Stimulated activated CD8-positive, alpha-beta memory T cell treated with anti-CD3 and anti-CD28 coated beads, Interleukin-15, amount 100 ng/mL, for 24 hours (primary cell): ENCODE measurements at places on chromosomes 7 and 10.

GRCh38 chr10:24722131-24722675, 1.5 kb downstream of the ARHGAP21 start:
- DNase-seq = no peak

DNA sequence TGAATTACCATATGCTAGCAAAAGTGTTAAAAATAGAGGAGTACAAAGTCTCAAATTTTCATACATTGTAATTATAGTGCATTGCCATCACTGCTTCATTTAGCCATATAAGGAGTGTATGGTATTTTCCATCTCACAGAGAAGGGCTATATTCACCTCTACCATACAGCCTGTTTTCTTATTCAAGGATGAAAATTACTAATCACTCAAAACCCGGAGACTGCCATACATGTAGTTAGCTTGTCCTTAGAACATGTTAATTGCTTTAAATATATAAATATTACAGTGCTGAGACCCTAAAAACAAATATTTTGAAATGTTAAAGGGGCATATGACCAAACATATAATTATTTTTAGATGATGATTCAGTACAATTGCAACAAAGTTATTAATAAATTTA, 49.4 kb downstream of the CPEB3 start:
- no peak for DNase-seq

DNA sequence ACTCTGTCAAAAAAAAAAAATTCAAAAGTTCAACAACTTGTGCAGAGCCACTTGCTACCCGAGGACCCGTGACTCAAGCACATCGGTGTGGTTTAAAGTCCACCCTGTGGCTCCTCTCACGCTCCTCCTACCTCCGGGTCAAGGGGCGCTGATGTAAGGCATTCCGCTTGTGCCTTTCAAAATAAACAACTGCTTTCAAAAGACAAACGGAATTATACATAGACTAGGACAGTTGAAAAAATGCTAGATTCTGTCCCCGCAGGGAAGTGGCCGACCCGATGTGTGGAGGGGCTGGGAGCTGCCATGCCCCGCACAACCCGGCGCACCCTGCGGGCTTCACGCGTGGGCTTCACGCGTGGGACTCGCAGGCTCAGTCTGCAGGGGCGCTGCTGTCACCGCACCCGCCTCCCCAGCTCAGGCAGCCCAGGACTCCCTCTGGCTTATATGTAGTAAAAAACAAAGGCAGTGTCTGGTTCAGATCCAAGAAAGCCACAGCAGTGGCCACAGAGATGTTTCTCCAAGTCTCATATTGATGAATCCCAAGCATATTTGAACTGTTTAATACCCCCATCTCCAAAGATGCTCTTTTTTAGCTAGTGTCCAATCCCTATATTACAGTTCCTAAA, 239.7 kb upstream of the INHBA start:
- DNase-seq = no peak

GRCh38 chr7:51038573-51038972, 255.9 kb upstream of the GRB10 start:
- DNase-seq = no peak

- no peak for DNase-seq
Measured at GRCh38 chr7:107312418-107312817, 143.6 kb downstream of the HBP1 start.

DNA sequence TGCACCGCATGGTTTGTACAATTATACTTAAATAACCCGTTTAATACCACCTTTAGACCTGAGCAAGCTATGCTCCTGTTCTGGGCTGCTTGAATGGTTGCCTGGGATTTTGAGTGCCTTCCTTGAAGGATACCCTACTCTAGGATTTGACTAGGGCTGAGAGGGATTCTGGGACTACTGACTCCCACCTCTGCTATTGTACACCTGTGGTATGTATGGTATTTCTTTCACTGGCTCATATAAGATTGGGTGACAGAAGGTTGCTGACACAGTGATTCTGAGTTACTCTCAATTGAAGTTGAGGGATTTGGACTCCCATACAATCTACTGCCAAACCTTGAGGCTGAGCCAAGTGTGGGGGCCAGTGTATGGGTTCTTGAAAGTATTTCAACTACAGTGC, 494.4 kb upstream of the SEMA3D start:
- DNase-seq = no peak

GRCh38 chr7:137343281-137343841, at the start of gene PTN:
Gene PTN, minus strand, starts transcription at chr7:137343733. Its CDS starts 88,760 bp downstream, at chr7:137254973.
- no peak for DNase-seq

GRCh38 chr7:43782768-43783555, 24.5 kb downstream of the BLVRA start:
- DNase-seq = no peak

GRCh38 chr10:118667732-118668131, 72.3 kb upstream of the PRLHR start:
- DNase-seq = no peak

GRCh38 chr10:18219146-18219545, 78.9 kb downstream of the CACNB2 start:
- no peak for DNase-seq

GRCh38 chr10:26952094-26952493, 91.3 kb upstream of the ABI1 start:
- DNase-seq = no peak

GRCh38 chr7:121083138-121083789, 94.8 kb downstream of the CPED1 start:
- DNase-seq = no peak

- peak; percentile 51 for DNase-seq
Measured at GRCh38 chr10:102835007-102835482, 2.2 kb downstream of the CYP17A1 start.

DNA sequence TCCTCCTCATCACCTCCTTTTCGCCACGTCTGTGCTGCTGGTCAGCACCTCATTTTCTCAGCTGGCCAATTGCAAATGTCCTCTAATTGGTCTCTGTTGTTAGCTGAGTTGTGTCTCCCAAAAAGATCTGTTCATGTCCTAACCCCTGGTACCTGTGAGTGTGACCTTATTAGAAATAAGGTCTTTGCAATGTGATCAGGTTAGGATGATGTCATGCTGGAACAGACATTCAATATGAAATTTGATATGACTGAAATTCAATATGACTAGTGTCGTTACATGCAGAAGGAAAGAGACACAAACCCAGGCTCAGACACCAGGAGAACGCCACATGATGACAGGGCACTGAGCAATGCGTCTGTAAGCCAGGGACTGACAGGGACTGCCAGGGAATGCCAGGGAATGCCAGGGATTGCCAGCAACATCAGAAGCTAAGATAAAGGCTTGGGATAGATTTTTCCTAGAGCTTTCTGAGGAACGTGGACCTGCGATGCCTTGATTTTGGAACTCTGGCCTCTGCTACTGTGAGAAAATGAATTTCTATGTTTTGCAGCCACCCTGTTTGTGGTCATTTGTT, 77.5 kb upstream of the CXCL12 start:
- DNase-seq = no peak

GRCh38 chr10:31219306-31219705, 99.7 kb upstream of the ZEB1 start:
- DNase-seq = no peak

GRCh38 chr7:37434529-37434928, 14.1 kb downstream of the ELMO1 start:
- DNase-seq = no peak

DNA sequence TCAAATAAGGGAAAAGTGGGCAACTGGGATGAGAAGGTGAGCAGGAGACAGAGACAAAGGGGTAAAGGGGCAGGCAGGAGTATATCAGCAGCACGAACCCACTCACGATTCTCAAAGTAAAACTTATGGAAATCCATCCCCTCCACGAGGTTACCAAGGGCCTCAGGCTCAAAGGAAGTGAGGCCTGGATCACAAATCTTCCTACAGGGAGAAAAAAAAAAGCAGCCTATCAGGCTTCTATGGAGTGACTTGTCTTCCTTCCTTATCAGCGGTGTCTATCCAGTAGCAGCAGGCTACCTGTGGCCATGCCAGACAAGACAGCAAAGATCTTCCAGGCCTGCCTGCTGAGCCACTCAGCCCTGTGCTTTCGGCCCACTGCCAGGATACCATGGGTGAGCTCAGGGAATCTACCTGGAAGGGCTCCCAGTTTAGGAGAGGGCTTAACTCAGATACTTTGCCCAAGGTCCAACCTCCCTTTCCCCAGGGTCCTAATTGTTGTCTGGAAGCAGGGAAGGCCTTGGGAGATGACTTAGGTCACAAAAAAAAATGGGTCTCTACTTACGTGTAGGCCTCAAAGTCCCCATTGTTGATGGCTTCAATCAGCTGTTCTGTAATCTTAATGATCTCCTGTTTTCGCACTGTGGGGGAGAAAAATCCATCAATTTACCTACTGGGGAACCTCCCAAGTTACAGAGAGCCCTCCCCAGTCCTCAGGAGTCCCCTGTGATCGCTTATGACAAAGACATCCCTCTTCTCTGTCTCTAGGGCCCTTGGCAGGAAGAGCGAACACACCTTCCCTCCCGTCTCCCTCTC, 5.7 kb upstream of the NDST2 start:
- DNase-seq = no peak

DNA sequence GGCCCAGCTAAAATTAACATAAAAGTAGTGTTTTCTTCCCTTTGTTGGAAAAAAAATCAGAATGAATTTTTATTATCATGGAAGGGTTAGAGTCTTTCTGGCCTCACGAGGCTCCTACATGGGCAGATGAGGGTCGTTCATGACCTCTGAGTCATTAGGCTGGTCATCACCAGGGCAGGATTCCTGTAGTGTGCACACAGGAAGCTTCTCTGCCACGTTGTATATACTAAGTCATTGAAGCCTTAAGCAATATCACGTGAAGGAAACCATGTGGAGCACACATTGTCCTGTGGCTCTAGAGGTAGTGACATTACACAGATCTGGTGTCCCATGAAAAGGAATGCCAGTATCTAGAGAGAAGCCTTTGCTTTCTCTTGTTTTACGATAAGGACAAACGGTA, 84.7 kb upstream of the C1QL3 start:
- no peak for DNase-seq

- no peak for DNase-seq
Measured at GRCh38 chr7:1454542-1454941, 4.7 kb downstream of the MICALL2 start.

DNA sequence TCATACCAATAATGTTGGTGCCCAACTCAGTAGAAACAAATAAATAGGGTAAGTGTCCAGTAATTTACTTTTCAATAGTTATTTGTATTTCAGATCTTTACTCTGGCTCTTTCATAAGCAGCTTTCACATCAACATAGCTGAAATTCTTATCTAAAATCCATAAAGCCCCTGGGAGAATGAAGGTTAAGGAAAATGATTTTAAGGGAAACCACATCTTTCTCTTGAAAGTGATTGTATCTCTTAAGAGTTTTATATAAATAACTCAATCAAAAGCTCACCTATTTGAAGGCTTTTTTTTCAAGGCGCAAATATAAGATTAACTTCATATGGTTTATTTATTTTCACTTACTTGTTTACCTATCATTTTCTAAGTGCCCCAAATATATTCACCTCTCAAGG, 324.4 kb downstream of the HGF start:
- no peak for DNase-seq

DNA sequence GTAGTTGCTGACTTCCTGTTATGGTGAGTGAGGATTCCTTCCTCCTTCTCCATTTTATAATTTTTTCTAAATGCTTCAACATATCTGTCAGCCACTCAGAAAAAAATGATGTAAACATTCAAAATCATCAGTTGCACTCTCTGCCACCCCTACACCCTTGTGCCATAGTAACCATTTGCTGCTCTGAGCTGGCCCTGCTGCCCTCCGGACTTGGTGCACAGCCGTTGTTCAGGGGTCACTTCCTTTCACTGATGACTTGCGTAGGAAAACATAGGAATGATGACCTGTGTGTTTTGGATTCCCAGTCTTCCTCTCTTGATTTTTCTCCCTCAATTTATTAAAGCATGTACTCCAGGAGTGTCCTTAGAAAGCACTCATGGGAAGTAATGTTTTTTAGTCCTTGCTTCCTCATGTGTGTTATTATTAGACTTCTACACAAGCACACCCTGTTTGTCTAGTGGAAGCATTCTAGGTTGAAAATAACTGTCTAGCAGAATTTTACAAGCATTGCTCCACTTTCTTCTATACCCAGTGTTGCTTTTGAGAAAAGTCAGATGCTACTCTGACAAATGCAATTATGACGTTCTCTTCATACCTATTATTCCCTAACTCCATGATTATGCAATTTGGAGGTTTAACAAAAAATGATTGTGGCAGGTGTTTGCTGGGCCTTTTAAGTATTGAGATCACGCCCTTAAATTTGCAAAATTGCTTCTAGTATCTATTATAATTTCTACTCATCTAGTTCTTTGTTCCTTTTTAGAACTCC, 62.6 kb upstream of the MTPN start:
- no peak for DNase-seq

GRCh38 chr7:21028186-21028585, 241.5 kb upstream of the SP8 start:
- no peak for DNase-seq

DNA sequence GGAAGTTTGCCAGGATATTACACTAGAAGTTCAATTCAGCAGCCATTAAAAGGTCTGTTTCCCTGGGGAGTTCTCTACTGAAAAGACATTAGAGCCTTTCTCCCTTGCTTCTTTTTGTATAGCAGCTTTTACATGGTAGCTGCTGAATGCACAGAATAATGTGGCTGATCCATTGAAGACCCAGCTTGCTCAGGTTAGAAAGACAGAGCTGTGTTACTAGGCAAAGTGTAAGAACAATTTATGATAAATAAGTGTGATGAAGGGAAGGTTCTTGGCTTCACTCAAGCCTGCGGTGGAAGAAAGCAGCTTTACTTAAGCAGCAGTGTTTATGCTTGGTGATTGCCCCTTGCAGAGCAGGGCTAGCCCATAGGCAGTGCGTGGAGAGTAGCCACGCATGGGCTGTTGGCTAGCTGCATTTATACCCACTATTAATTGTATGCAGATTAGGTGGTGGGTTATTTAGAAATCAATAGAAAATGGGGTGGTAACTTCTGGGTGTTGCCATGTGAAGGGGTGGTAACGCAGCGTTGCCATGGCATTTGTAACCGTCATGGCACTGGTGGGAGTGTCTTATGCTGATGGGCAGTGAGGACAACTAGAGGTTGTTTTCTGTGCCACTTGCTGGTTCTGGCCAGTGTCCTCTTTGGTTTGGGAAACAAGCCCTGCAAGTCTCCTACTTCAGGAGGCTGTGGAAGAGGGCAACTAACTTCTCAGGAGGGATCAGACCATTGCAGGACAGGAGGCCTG, 942.9 kb downstream of the NRG3 start:
- DNase-seq = no peak

- DNase-seq = no peak
Measured at GRCh38 chr7:68679459-68680234, 918.6 kb upstream of the AUTS2 start.

DNA sequence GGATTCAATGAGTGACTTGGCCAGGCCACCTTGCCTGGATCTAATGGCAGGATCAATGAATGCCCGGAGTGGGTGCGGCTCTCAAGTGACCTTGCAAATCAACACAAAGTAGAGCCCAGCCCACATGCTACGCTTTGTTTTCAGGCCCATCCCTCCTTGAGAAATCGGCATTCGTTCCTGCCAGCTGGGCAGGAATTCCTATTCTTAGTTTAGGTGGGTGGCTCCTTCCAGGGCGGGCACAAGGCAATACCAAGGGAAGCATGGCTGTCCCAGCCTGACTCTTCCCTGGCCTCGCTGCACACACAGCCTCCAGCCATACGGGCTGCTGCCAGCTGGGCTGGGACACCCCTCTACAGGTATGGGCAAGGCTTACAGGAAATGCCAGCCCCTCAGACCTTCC, 119.3 kb downstream of the SH3PXD2A start:
- DNase-seq = no peak
